NB4 (cell line): ENCODE measurements at places on chromosomes 6 and 20.

- DNase-seq: no peak
These were observed 67.3 kb downstream of the TRAM2 start for GRCh38 chr6:52509281-52510212.

DNA sequence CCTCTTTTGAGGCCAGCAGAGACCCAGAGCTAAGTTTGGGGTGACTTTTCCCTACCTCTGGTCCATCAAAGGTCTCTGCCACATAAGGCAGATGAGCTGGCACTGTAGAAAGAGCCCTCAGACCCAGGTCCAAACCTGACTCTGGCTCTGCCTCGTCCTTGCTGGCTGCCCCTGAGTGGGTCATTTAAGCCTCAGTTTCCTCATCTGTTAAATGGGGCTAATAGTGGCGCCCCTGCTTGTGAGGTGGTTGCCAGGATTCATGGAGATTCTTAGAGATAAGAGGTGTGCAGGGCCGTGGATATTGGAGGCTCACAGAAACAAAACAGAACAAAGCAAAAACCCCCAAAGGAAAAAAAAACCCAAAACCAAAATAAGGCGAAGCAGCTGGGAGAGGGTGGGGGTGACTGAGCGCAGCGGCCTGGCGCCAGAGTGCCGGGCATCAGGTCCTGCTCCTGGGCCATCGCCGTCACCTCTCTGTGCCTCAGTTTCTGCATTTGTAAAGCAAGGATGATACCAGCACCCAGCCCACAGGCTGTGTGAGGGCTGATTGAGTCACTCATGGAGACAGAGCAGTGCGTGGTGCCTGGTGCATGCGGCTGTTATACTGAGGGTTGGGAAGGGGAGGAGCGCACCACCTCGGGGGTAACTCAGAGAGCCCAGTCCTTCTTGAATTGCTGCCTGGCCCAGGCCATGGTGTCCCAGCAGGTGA, 133.8 kb upstream of the PTPN1 start:
- DNase-seq: no peak

DNA sequence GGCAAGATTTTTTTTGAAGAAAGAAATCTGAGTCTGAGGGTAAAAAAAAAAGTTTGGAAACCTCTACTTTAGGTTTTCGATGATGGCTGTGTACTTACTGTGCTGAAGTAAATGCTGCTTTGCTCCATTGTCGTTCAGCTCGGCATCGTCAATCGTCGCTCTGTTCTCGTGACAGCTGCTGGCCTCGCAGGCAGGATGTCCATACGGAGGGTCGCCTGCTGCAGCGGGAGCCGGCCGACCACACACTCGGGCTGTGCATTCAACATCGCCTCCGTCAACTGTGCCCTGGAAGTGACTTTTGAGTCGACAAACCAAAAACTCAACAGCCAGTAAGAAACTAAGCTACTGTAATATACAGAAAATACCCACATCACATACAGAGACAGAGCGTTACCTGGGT, 53.1 kb upstream of the SMOC2 start:
- no peak for DNase-seq

- DNase-seq: peak; percentile 48
These were observed 24.3 kb upstream of the CDH22 start for GRCh38 chr20:46332373-46333160.

DNA sequence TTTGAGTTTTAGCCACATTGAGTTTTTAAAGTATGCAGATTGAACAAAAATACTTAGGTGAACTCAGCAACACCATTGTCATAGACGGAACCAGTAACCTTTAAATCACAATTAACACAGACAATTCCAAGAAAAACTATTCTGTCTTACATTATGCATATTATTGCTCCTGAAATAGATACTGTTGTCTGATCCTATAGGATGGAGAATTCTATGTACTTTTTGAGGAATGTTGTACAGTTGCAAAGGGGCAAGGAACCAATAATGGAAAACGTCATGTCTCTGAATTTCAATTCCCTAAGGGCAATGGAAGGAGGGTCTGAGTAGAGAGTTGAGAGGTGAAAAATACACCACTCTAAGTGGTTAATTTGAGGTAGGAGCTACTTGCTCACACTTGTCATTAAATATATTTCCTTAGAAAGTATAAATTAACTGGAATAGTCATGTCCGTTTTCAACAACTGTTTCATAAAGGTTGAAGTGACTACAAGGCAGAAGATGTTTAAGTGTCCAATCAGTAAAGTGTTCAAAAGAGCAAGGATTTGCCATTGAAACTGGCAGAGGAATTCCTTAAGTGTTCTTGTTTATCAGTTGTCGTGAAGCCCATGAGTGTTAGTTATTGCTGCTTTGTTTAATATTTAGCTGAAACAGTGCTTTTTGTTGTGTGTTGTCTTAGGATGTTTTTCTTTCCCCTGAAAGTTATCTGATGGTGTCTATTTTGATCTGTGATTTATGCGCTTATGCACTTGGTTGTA, 1.3 kb downstream of the NKAIN2 start:
- DNase-seq: no peak

- DNase-seq: no peak
These were observed 42.3 kb downstream of the PPP1R16B start for GRCh38 chr20:38847840-38848239.

DNA sequence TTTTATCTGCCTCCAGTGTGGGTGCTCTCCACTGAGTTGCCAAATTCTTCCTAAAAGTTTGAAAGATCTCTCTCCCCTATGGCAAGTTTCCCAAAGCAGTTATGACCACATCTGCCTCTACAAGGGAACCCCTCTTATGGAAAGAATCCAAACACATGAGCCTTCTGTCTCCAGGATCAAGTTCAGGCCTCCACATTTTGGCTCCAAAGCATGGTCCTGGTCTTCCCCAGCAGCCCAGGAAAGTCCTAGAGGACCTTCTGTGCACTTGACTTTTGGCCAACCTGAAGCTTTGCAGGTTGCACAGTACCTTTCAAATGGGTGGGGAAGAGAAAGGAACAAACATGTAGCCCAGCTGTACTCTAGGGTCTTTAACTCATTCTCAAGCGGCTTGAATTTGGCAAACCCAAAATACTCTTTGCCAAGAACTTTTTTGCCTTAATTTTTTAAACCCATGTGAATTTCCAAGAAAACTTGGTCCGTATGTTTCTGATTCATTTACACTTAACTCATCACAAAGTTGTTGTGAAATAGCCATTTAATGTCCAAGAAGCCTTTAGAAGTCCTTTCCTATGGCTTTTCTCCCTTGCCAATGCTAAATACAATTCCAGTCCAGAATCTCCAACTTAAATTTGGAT, 240.1 kb upstream of the TBX18 start:
- no peak for DNase-seq

DNA sequence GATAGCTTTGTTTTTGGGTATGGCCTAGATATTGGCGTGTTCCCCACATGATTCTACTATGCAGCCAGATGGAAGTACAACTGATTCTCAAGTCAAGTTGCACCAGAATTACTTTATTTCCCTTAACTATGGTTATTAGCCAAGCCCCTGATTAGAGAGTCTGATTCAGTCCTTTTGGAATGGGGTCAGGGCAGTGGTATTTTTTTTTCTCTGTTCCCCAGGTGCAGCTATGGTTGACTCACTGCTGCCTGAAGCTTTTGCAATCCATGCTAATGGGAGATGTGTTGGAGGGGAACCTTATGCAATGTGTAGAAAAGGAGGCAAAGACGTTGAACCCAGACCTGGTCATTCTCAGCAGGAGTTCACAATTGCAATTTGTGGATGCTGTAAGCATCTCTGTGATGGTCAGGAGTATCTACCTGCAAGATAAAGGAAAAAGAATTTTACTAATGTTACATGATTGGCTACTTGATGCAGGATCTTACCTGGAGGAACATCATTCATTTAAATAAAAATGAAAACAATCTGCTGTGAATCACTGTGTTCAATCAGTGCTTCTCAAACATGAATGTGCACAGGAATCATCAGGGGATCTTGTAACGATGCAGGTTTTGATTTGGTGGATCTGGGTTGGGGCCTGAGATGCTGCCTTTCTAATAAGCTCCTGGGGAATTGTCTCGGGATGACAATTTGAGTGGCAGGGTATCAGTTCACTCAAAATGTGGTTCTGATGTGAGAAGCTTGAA, 49.4 kb downstream of the PFDN4 start:
- no peak for DNase-seq

DNA sequence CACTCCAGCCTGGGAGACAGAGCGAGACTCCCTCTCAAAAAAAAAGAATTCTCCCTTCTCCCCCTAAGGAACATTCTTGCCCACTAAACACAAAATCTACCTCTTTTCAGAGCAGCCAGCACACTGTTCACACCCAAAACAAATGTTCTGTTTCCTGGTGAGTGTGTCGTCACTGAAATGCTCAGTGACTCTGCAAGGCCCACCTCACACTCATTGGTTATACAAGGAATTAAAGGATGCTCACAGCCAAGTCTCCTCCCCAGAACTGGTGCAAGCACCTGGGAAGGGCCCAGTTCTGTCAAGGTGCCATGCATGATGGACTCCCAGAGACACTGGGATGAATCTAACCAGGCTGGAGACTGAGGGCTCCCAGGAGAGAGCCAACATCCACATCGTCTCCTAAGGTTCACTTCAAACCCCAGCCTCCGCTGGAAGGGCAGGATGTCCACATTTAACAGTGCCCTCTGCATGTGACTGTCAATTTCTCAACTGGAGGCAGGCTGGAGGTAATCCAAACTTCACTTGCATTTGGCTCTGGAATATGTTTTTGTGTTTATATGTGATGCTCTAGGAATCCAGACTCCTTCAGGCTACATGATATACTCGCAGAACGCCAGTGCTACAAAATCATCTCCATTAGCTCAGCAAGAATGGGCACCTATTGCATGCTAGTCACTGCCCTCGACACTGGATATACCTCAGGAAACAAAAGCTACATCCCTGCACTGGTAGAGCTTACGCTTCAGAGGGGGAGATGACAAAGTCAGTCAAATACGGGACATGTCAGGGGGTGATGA, 7.1 kb downstream of the RRBP1 start:
- no peak for DNase-seq

DNA sequence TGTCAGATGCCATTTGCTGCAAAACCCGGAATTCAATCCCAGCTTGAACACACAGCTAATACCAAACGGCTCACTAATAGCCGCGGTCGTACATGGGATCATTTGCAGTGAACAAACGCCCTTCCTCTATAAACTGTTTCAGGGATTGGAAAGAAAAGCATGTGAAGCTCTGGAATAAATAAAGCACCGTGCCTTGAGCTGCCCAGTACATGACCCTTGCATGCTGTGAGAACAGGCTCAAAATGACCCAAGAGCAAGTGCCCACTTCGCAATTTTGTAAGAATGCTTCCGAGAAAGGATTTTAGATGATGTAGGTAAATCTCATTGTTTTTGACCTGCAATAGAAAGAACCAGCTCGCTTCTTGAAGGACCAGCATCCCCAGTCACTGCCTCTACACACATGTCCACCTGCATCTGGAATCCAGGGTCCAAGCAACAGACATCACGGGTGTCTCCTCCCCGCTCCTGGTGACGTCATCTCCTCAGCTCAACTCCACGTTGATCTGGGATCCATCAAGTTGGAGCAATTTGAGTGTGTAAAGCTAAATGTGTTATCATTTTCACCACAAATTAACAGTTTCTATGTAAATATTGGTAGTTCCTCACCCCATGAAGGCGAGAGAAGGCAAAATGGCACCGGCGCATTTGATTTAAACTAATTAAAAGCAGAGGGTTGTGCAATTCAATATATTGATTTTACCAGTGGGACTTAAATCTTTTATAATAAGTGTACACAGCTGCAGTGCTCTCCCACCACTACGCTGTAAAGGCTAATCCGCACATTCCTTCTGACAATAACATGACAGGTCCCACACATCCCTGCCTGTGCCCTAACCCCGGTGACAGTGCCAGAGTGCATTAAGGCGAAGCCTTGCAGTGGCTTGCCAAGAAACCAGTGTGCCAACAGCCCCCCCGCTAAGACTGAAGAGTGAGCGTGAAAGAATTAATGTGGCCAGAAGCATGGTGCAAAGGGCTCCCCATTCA, 6.2 kb downstream of the BMP7 start:
- no peak for DNase-seq

DNA sequence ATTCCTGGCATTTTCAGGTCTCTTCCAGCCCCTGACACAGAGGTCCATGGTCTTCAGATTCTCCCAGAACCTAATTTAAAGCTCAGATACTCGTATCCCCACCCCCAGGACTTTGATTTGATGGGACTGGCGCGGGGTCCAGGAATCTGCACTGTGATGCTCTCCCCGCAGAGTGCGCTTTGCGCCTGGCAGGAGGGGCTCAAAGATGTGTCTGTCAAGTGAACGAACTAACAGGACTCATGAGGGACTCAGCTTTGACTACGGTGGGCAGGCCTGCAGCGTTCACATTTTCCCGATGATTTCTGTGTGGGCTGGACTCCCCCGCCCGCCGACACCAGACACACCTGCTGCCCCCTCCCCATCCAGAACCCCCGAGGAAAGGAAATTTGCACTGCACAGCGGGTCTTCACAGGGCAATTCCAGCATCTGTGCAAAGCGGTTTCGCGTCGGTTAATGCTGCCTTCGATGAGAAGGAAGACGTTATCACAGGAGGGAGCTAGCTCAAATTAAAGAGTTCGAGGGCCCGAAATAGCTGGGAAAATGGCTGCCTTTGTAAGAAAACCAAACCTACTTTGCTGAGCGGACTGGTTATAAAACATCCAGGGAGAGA, 90.2 kb downstream of the ZDHHC14 start:
- DNase-seq: no peak

- DNase-seq: no peak
These were observed 810.7 kb downstream of the MAFB start for GRCh38 chr20:39878320-39878719.

DNA sequence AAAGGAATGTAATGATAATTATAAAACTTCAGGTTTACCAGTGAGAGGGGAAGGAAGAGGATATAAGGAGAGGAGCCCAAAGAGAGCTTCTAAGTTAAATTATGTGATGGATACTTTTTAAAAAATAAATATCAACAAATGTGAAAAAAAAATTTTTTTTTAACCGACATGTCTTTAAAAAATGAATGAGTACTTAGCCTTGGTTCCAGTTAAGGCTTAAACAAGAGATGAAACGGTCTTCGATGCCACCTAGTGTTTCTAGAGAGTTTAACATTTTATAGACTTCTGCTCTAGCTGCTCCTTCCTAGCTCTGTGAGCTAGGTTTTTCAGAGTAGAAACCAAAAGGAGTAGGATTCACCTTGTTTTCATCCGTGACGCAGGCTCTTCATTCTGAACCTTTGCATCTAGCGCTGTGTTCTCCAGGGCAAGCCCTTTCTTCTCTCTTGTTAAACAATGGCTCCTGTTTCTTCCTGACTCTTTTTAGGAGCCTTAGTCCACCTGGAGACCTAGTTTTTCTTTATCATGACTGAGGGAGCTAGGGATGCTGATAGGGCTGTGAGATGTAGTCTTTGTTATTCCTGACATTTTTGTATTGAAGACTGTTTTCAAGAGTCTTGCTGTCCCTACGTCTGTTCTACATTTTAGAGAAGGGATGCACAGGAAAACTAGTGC, 42.4 kb upstream of the GNRH2 start:
- peak; percentile 76 for DNase-seq

- peak; percentile 32 for DNase-seq
These were observed at the start of gene HLA-DPA1 for GRCh38 chr6:33073431-33073871. HLA-DPA1 (minus strand) TSS chr6:33073649.

DNA sequence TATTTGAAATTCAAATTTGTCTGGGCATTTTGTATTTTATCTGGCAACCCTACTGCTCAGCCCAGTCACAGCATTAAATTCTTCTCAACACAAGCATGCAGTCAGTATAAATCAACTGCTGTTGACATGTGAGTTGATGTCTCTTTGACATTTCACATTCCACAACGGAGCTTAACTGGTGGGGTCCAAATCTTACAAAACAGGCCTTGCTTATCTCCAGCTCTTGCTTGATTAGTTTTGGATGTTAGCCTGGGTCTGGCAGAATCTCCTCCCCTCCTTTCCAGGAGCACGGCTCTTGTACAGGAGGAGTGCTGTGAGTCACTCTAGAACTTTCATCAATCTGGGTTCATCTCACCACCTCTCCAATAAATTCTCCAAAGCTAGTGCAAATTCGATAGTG, 80.8 kb upstream of the PHACTR1 start:
- DNase-seq: no peak

GRCh38 chr6:158662954-158663624, 13.2 kb downstream of the SYTL3 start:
- peak; percentile 77 for DNase-seq
